ENCODE measurements at places on chromosomes 5 and 9.

- DNase-seq: no peak
These were observed 113.3 kb downstream of the LRRC70 start for GRCh38 chr5:62691946-62692345.

GRCh38 chr5:143434261-143435209, 31.0 kb upstream of the NR3C1 start:
- no peak for DNase-seq

GRCh38 chr5:59487772-59488729, 405.5 kb downstream of the PDE4D start:
- DNase-seq: no peak

DNA sequence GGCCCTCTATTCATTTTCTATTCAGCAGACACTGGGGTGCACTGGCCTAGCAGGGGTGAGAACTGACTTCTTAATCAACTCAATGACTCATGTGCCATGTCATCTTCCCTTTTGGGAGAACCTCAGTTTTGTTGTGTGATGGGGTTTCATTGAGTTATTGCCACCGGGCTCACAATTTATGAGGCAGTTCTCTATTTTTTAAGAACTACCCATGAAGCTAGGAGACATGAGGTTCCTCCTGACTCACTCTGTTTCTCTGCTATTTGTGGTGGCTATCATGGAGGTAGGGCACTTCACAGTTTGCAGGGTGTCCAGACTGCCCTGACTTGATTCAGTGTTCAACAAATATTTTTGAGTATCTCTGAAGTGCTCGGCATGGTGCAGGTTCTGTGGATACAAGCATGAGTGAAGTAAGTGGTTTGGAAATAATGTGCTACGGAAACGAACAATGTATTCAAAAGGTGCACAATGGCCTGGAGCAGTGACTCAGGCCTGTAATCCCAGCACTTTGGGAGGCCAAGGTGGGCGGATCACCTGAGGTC, 39.3 kb downstream of the SPARC start:
- DNase-seq: no peak

- no peak for DNase-seq
These were observed 75.4 kb upstream of the CDKN2B start for GRCh38 chr9:22084336-22085035.

DNA sequence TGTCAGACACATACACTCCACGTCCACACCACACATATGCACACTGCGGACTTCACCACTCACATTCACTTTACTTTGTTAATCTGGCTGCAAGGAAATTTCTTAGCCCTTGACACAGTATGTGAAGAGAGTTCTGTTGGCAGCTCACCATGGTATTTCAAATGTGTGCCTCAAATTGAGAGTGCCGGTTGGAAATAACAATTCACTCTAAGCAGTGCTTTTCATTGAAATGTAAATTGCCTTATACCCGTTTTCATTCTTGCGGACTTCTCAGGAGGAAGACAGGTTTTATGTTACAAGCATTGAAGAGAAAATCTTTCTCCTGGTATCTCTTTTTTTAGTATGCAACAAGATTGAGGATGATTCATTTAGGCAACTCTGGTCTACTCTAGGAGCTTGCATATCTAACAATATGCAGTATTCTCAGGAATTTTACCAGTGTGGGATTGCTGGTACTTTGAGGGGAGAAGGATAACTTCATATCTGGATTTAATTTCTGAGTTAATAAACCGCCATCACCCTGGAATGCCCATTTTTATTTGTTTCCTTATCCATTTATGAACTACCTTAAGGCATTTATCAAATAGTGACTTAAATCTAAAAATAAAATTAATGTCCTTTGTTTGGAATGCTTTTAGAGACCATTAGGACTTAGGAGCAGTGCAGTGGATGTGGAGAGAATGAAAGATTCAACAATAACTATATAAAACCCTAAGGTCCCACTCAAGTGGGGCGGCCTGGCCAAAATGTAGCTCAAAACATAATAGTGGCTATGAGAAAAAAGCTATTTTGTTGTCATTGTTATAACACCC, 87.0 kb downstream of the IQGAP2 start:
- DNase-seq: no peak

DNA sequence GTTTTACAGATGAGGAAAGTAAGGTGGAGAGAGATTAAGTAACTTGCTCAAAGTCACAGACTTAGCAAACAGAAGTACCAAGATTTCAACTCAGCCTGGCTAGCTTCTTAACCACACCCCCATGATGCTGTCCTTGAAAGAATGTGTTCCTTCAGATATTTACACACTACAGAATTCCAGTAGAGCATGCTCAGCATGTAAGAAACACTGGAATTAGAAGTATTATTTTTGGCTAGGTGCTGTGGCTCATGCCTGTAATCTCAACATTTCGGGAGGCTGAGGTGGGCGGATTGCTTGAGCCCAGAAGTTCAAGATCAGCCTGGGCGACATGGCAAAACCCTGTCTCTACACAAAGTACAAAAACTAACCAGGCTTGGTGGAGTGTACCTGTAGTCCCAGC, 142.4 kb downstream of the EDIL3 start:
- DNase-seq: no peak

DNA sequence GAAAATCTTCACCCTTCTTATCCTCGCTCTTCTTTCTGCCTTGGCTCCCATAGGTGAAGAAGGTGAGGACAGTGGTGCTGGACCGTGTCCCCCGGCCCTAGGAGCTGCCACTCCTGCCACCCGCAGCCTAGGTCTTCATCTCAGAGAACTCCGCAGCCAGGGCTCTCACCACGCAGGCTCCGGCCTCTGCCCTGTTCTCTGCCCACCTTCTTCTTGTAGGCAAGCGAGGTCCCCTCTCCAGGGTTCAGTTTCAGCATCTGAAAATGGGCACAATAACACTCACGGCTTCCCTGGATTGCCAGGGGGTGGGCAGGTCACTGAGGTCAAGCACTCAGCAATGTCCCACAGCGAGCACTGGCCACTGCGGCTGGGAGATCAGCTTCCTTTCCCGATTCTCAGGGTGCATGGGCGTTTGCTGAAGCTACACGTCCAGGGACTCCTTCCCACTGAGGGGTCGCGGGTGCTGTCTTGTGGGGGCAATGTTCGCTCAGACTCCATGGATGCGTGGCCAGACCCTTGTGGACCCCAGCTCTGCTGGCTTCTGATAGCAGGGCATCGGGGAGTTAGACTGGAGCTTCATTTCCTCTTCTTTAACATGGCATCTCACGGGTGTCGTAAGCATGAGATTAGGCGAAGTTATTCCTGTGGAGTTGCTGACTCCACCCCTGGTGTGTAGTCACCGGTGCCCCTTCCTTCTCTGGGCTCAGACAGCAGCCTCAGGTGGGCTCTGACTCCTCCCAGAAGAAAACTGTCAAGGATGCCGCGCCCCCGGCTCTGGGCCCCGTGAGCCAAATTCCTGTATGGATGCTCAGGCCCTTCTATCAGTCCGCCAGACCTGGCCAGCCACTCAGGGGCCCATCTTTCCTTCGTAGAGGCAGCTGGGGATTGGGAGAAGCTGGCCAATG, 145.1 kb upstream of the IRX2 start:
- peak; percentile 39 for DNase-seq

GRCh38 chr5:66306105-66306843, 162.2 kb downstream of the SREK1 start:
- DNase-seq: peak; percentile 81

- peak; percentile 68 for DNase-seq
These were observed 449.8 kb downstream of the ARHGEF28 start for GRCh38 chr5:74075501-74076484.

Measured in islet precursor cell (in vitro differentiated cells).